ENCODE measurements at places on chromosomes 11 and 22.

DNA sequence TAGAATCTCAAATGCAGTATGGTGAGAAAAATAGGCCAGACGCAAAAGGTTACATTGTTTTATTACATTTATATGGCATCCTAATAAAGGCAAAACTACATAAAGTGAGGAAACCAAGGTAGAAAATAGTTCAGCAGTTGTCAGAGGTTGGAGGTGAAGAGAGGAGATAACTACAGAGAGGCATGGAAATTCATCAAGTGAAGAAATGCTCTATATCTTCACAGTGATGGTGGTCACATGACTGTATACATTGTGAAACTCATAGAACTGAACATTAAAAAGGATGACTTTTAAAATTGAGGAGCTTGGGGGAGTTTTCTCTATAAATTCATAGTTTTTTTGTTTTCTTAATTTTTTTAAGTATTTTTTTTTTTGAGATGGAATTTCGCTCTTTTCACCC lies 14.4 kb downstream of the LGR4 start:
- H3K36me3 ChIP-seq: no peaks in the 10 kb centered on the region
- no peaks in the 10 kb centered on the region for H3K27me3 ChIP-seq
- H3K27ac ChIP-seq: no peak overlapping the region
- H3K4me1 ChIP-seq: peaks cover 3% of the 10 kb centered on the region
- no peak overlapping the region for H3K4me3 ChIP-seq

GRCh38 chr11:121376130-121376529 lies 76.0 kb upstream of the SORL1 start:
- no peak overlapping the region for H3K4me3 ChIP-seq
- no peaks in the 10 kb centered on the region for H3K36me3 ChIP-seq
- H3K27ac ChIP-seq: no peak overlapping the region
- no peaks in the 10 kb centered on the region for H3K27me3 ChIP-seq
- H3K4me1 ChIP-seq: no peaks in the 10 kb centered on the region

- H3K27me3 ChIP-seq: peaks cover 43% of the 10 kb centered on the region
- H3K36me3 ChIP-seq: no peaks in the 10 kb centered on the region
- no peak for DNase-seq
Measured at GRCh38 chr11:120271672-120272071, 31.7 kb downstream of the POU2F3 start.

DNA sequence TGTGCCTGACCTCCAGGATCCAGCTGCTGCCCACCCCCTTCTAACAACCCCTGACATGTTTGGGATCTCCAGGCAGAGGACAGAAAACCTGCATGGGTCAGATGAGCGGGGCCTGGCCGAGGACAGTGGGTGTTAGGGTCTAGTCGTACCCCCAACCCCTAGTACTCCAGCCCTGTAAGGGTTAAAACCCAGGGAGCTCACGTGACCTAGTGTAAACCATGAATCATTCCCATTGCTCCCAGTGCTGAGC lies 89.1 kb upstream of the CRYBB3 start:
- peak overlapping the region; percentile 75 for H3K4me3 ChIP-seq
- no peak for DNase-seq
- H3K27me3 ChIP-seq: no peaks in the 10 kb centered on the region
- peaks cover 53% of the 10 kb centered on the region for H3K4me1 ChIP-seq
- no peaks in the 10 kb centered on the region for H3K36me3 ChIP-seq

GRCh38 chr11:64850979-64851567 lies 6.6 kb upstream of the CDC42BPG start:
- H3K27ac ChIP-seq: peak overlapping the region; percentile 98
- H3K4me3 ChIP-seq: no peak overlapping the region
- H3K36me3 ChIP-seq: peaks cover 28% of the 10 kb centered on the region
- H3K4me1 ChIP-seq: peaks cover 81% of the 10 kb centered on the region
- DNase-seq: no peak

DNA sequence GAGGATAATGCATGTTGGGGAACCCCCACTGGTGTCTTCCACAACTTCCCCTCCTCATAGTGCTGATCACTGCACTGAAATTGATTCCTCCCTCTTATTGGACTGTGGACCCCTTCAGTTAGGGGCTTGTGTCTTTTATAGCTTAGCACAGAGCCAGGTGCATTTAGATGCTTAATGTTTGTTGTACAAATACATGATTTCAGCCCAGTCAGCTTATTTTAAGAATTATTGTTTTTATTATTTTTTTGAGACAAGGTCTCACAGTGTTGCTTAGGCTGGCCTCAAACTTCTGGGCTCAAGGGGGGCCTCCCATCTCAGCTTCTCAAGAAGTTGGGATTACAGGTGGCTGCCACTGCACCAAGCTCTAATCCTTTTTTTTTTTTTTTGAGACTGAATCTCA lies 8.2 kb downstream of the THY1 start:
- peaks cover 15% of the 10 kb centered on the region for H3K4me1 ChIP-seq
- H3K36me3 ChIP-seq: no peaks in the 10 kb centered on the region
- H3K27ac ChIP-seq: no peak overlapping the region
- H3K4me3 ChIP-seq: no peak overlapping the region
- no peak for DNase-seq
- no peaks in the 10 kb centered on the region for H3K27me3 ChIP-seq

DNA sequence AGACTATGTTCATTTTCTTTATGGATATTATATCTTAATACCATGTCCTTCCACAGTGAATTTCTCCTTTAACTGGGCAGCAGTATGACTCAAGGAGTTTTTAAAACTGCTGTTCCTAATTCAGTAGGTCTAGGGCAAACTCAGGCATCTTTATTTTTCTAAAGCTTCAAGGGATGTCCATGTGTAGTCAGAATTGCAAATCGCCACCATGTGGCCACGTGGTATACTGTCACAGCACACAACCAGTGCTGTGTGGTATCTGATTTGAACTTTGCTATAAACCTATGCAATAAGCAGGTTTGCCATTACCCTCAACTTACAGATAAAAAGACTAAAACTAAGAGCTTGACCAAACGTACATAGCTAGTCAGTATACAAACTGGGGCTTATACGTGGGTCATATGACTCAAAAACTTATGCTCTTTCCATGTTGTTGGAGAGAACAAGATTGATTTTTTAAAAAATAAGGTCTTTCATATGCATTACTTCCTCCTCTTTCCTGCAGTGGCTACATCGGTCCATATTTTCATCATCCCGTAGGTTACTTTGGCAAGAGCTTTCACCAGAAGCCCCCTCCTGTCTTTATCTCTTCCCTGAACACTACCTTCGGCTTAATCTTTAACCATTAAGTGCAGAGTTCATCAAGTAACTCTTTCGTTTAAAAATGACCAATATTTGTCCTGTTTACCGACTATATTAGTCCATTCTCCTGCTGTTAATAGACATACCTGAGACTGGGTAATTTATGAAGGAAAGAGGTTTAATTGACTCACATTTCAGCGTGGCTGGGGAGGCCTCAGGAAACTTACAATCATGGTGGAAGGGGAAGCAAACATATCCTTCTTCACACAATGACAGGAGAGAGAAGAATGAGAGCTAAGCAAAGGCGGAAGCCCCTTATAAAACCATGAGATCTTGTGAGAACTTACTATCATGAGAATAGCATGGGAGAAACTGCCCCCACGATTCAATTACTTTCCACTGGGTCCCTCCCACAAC lies 8.0 kb upstream of the HTATIP2 start:
- H3K27ac ChIP-seq: no peak overlapping the region
- peaks cover 10% of the 10 kb centered on the region for H3K27me3 ChIP-seq
- H3K4me1 ChIP-seq: no peaks in the 10 kb centered on the region
- H3K4me3 ChIP-seq: no peak overlapping the region

DNA sequence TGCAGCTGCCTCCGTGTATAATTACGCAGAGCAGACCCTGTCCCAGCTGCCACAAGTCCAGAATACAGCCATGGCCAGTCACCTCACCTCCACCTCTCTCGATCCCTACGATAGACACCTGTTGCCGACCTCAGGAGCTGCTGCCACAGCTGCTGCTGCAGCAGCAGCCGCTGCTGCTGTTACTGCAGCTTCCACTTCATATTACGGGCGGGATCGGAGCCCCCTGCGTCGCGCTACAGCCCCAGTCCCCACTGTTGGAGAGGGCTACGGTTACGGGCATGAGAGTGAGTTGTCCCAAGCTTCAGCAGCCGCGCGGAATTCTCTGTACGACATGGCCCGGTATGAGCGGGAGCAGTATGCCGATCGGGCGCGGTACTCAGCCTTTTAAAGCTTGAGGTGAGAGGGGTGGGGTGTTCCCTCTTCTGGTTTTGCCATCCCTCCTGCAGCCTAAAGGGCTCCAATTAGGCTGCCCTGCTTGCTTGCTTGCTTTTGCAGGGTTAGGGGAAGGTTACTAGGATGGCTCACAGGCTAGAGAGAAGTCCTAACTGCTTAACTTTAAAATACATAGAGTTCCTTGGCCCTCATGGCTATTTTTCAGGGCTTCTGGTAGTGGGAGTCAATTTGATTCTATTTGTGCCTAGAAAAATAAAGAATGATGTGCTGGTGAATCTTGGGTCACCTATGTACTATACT lies 5.4 kb downstream of the RBM4 start:
- no peaks in the 10 kb centered on the region for H3K27me3 ChIP-seq
- peak overlapping the region; percentile 68 for H3K27ac ChIP-seq
- no peak for DNase-seq
- H3K4me1 ChIP-seq: peaks cover 92% of the 10 kb centered on the region
- no peak overlapping the region for H3K4me3 ChIP-seq

- DNase-seq: no peak
- H3K4me3 ChIP-seq: no peak overlapping the region
- H3K27ac ChIP-seq: no peak overlapping the region
- H3K27me3 ChIP-seq: no peaks in the 10 kb centered on the region
Measured at GRCh38 chr11:98600786-98601773, 419.7 kb upstream of the CNTN5 start.

Data from esophagus muscularis mucosa (tissue), 4 donors.